ENCODE measurements at places on chromosomes 6 and 20. TPM values are rescaled to one million over a fixed set of nuclear protein-coding genes. Genes with fewer than 3 reads are reported as not detected.

DNA sequence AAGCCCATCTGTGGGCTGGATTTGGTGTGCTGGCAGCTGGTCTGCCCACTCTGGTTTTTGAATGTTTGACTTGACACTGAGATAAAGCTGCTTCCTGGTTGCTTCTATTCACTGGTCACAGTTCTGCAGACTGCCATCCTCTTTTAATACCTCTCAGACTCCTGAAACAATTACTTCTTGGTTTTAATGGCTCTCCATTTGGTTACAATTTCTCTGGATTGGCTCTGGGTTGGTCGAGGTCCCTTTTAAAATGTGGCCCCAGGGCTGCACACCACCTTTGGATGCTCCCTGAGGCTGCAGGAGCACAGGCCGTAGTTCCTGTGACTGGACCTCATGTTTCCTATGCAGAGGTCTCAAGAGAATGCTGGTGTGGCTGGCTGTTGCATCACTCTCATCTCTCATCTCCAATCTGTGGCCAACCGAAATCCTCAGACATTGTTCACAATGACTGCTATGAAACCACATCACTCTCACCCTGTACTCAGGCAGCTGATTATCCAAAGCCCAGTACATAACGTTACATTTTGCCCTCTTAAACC is 98.5 kb downstream of the INSM1 start:
- no peak for DNase-seq

DNA sequence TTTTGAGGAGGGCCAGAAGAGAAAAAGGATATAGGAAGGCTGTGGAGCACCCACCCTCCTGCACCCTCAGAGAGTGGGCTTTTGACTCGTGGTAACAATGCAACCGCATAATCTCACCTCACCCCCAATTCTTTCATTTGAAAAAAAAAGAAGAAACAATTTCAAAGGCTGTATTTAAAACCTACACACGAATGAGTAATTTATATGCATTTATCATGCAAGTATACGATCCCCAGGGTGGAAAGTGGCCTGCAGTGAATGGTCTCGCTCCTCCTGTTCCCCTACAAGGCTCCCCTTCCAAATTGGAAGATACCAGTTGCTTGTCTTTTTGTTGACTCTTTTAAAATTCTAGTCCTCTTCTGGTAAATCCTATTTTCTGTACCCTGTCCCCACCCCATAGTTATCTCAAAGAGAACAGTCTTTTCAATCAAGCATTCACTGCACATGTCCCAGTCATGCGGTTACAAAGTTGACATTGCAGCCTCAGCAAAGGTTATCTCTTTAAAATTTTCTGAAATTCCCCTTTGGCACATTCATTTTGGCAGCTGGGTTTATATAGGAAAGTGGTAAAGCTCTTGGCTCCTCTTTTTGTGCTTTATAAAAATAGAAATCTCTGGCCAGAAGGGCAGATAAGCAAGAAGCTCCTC is 110.6 kb downstream of the ARID1B start:
- no peak for DNase-seq

DNA sequence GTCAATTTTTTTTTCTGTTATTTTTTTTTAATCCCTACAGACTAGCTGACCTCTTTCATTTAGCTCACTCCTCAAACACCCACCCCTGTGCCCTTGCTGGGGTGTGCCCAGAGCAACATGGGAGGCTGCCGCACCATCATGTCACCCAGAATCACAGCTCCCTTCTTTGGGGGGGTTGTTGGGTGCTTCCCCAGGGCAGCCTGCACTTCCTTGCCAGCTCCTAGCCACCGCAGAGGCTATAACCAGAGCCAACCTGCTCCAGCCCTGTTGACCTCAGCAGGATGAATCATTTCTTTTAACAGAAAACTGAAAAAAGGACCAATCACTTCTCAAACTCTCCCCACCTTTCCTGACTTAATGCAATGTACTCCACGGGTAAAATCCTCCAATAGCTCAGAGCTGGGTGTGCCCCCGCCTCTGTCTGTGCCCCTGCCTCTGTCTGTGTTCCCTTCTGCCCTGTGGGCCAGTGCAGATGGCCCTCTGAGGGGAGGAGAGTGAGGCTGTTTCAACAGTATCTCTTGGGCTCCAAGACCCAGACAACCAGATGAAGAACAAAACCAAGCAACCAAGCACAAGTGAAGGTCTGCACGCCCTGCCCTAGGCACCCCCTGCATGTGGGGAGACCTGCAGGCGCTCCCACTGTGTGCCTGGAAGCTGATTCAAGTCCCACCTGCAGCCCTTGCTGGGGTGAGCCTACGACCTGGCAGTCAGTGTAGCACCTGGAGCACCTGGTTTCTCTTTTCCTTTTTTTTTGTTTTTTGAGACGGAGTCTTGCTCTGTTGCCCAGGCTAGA is 67.7 kb downstream of the PYGB start:
- no peak for DNase-seq

- DNase-seq: no peak
These were observed 6.9 kb upstream of the CABLES2 start for GRCh38 chr20:62413896-62414481.

DNA sequence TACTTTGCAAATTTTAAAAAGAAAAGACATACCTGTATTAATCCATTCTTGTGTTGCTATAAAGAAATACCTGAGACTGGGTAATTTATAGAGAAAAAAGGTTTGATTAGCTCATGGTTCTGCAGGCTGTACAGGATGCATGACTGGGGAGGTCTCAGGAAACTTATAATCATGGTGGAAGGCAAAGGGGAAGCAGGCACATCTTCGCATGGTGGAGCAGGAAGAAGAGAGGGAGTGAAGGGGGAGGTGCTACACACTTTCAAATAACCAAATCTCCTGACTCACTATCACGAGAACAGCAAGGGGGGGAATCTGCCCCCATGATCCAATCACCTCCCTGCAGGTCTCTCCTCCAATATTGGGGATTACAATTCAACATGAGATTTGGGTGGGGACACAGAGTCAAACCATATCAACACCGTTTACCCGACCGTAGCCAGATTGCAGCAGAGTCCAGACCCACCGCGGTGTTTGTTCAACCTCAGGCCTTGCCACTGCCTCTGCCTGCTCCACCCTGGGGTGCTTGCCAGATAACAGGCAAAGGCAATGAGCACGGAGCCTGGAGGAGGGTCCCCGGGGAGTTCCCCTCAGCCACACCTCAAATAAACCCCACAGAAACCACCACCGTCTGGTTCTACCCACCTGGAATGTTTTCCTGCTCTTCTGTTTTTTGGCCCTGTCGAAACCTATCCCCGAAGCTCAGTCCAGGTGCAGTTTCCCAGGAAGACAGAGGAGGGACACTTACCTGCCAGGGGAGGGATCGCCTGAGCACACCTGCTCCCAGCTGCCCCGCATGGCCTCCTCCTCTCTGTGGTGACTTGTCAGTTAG is 142.2 kb upstream of the AFDN start:
- no peak for DNase-seq

- DNase-seq: no peak
These were observed 212.1 kb upstream of the PHACTR1 start for GRCh38 chr6:12504325-12504966.

GRCh38 chr6:3483675-3484074 is 26.8 kb upstream of the SLC22A23 start:
- no peak for DNase-seq

- peak; percentile 65 for DNase-seq
These were observed 498.3 kb upstream of the SULF2 start for GRCh38 chr20:48283470-48284110.

GATA5 gene
- total RNA-seq: 4.3 TPM

CDKN1A gene
- total RNA-seq: 31.5 TPM

DEFB132 gene
- total RNA-seq: 0.32 TPM

Measured in left cardiac atrium (tissue), 4 donors.